Calu3 (cell line): ENCODE measurements at places on chromosomes 5 and 9.

GRCh38 chr9:121313458-121314152, 45.6 kb downstream of the GSN start:
- DNase-seq = no peak

DNA sequence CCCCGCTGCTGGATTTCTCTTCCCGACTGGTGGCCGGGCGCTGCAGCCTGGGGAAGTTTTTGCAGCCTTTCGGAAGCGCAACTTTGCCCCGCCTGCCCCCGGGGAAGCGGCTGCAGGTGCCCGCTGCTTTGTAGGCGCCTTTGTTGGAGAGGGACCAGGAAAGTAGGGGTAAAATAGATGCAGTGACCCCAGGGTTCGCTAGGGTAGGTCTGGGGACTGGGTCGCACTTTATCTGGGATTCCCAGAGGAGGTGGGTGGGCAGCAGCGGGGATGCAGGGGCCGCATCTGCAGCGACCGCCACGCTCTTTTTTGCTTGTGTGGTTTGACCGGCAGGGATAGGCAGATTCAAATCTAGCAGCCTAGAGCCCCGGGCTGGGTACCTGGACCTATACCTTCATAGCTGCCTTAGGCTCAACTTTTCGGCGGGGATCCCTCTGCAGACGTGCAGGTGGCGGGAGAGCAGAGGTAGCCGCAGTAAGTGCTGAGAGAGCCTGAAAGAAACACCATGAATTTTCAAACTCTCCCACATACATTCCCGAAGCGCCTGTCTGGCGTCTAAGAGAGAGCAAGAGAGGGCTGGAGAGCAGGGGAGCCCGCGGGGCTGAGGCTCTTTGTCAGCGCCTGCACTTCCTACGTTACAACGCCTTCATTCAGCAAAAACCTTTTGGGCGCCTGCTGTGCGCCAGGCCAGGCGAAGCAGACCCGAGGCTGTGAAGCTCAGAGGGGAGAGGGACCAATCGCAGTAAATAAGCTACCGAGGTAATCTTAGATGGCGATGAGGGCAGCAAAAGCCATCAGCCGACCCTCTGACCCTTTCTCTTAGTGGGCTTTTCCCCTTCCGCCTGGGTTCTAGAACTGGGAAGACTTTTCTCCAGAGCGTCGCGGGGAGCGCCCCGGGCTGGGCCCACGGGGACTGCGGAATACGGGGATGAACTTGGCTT, 642 bp downstream of the SV2C start:
- DNase-seq = peak; percentile 28

GRCh38 chr5:139275956-139276355, 17.6 kb upstream of the MATR3 start:
- DNase-seq = no peak

GRCh38 chr9:136745389-136746154, 2.8 kb downstream of the LCN6 start:
- no peak for DNase-seq

DNA sequence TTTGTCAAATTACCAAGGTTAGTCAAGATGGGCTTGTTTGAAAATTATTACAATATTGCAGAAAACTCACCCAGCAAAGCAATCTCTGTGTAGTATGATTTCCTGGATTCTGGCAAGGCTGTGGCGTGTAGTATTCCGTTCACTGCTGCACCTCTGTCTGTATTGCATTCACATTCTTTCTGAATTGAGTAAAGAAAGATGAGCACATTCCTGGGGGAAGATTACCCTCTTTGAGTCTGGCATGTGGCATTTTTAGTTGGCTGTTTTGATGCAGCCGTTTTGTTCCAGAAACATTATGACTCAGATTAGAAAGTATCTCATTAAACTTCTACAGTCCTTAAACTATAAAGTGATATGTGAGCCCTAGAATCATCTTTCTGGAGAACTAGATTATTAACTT, 197.7 kb downstream of the TENT4A start:
- no peak for DNase-seq

DNA sequence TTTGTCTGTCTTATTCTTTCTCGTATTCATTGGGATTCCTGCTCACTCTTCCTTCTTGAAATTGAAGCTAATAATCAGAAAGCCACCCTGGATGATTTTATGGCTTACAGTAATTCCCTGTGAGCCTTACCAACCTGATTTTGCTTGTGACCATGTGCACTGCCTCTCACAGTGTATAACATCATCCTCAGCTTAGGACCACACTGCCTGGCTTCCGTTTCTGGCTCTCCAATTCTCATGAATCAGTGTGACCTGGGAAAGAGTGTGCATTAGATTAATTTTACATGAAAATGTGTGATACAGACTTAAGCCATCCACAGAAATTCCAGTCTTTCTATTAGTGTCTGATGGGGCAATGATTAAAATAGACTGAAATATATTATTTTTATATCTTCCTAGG, 126.8 kb upstream of the DMRT1 start:
- DNase-seq = no peak

GRCh38 chr5:80189201-80189600, 66.6 kb downstream of the SERINC5 start:
- no peak for DNase-seq

DNA sequence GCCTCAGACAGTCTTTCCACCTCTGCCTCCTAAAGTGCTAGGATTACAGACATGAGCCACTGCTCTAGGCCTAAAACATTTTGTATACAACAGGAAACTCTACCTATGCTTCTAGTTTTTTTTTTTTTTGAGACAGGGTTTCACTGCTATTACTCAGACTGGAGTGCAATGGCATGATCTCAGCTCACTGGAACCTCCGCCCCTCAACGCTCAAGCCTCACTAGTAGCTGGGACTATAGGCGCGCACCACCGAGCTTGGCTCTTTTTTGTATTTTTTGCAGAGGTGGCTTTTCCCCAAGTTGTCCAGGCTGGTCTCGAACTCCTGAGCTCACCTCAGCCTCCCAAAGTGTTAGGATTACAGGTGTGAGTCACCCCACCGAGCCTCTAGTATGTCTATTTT, 5.4 kb downstream of the HSPA9 start:
- DNase-seq = no peak

DNA sequence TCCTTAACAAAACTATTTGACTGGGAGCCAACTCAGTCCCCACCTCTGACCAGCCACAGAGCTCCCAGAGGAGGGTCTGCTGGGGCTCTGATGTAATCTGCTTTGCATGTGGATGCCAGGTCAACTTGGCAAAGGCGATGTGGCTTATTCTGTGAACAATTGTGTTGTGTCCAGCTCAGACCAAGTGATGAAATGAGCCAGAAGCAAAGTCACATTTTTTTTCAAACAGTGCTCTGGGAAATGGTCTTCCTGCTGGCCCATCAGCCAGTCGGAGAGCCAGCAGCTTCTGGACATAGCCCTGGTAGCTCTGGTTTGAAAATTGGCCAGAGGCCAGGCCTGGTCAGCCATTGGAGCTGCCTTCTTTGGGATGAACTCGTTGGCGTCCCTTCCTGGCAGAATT, 86.5 kb downstream of the ANGPTL2 start:
- DNase-seq = no peak
